ENCODE measurements at places on chromosomes 3 and 15. TPM values are rescaled to one million over a fixed set of nuclear protein-coding genes. Genes with fewer than 3 reads are reported as not detected.

- H3K27me3 ChIP-seq: no peaks in the 10 kb centered on the region
- H3K4me1 ChIP-seq: no peaks in the 10 kb centered on the region
- H3K27ac ChIP-seq: no peak overlapping the region
- H3K36me3 ChIP-seq: no peaks in the 10 kb centered on the region
- H3K4me3 ChIP-seq: no peak overlapping the region
Measured at GRCh38 chr3:52851348-52851747, 16.5 kb upstream of the MUSTN1 start.

- no peaks in the 10 kb centered on the region for H3K27me3 ChIP-seq
- H3K4me1 ChIP-seq: peaks cover 1% of the 10 kb centered on the region
- no peak overlapping the region for H3K27ac ChIP-seq
- no peak for DNase-seq
Measured at GRCh38 chr15:62969442-62970089, 73.0 kb upstream of the TPM1 start.

GRCh38 chr15:75696854-75697259 is 15.8 kb downstream of the CSPG4 start:
- H3K27me3 ChIP-seq: no peaks in the 10 kb centered on the region
- no peak overlapping the region for H3K4me3 ChIP-seq
- H3K36me3 ChIP-seq: no peaks in the 10 kb centered on the region
- no peak for DNase-seq
- peaks cover 22% of the 10 kb centered on the region for H3K4me1 ChIP-seq
- no peak overlapping the region for H3K27ac ChIP-seq

GRCh38 chr3:150409512-150410310 is 1.6 kb downstream of the TSC22D2 start:
- peak overlapping the region; percentile 80 for H3K4me3 ChIP-seq
- peak overlapping the region; percentile 99 for H3K27ac ChIP-seq

DNA sequence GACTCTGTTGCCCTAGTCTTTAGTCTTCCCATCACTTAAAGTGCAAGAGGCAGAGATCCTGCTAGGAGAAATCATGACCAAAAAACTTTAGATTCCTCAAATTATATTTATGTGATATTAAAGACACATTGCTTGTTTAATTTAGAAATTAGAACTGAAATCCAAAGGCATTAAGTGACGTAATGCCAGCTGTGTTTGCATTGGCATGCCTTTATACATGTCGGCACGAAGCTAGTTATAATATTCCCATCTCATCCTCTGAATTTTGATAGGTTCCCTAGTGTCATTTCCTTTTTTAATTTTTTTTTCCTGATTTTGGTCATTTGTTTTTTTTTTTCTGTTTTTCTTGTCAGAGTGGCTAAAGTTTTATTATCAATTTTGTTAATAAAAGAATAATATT is 203.5 kb upstream of the ZBTB20 start:
- peaks cover 20% of the 10 kb centered on the region for H3K4me1 ChIP-seq
- no peaks in the 10 kb centered on the region for H3K27me3 ChIP-seq
- H3K36me3 ChIP-seq: peaks cover 3% of the 10 kb centered on the region
- DNase-seq: no peak
- no peak overlapping the region for H3K27ac ChIP-seq
- no peak overlapping the region for H3K4me3 ChIP-seq

The CMTM7 gene
- total RNA-seq: 11.4 TPM

The SCN5A gene
- total RNA-seq: 3.9 TPM
